ENCODE measurements at places on chromosomes 1 and 21.

- no peak overlapping the region for H3K4me3 ChIP-seq
- no peak for DNase-seq
- no peaks in the 10 kb centered on the region for H3K4me1 ChIP-seq
- no peaks in the 10 kb centered on the region for H3K36me3 ChIP-seq
- no peak overlapping the region for H3K27ac ChIP-seq
These were observed 76.8 kb upstream of the TRABD2B start for GRCh38 chr1:48073798-48074530.

- no peak for DNase-seq
- peaks cover 11% of the 10 kb centered on the region for H3K27me3 ChIP-seq
- H3K4me1 ChIP-seq: peaks cover 6% of the 10 kb centered on the region
- no peak overlapping the region for H3K27ac ChIP-seq
- no peaks in the 10 kb centered on the region for H3K36me3 ChIP-seq
These were observed 4.7 kb downstream of the LDLRAD2 start for GRCh38 chr1:21816602-21817302.

DNA sequence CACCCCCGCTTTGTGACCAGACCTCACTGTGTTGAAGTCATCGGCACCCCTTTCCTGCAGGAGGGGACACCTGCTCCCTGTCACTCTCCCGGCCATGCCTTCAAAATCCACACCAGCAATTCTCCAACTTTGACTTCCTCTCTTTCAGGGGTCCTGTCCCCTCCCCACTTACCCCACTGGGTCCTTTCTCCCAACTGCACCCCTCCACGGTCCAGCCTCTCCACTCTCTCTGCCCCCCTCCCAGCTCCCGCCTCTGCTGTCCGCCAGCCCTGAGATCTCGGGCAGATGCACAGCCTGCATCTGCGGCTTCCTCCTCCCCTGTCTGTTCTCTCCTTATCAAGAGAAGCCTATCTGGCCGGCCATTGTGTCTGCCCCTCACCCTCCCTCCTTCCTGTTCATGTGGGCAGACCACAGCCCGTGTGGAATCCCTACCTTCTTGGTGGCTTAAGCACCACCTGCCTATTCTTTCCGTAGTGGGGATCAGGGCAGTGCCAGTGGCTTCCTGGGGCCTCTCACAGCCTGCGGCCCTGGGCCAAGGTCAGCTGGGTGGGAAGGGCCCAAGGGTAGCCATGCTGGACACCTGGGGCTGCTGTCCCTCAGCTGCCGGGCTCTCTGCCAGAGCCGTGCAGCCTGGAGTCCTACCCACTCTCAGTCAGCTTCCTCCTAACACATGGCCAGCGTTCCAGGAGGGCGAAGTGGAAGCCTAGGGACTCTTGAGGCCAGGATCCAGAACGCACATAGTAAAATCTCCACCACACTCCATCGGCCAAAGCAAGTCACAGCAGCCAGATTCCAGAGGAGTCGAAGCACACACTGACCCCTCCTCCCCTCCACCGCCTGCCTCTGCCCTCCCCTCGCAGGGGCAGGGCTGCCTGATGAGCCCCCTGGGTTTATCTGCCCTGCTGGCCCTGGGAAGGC lies 5.1 kb upstream of the HES4 start:
- no peak overlapping the region for H3K4me3 ChIP-seq
- no peak overlapping the region for H3K27ac ChIP-seq
- H3K4me1 ChIP-seq: peaks cover 15% of the 10 kb centered on the region
- H3K27me3 ChIP-seq: peaks cover 34% of the 10 kb centered on the region
- DNase-seq: peak; percentile 53
- H3K36me3 ChIP-seq: peaks cover 2% of the 10 kb centered on the region

DNA sequence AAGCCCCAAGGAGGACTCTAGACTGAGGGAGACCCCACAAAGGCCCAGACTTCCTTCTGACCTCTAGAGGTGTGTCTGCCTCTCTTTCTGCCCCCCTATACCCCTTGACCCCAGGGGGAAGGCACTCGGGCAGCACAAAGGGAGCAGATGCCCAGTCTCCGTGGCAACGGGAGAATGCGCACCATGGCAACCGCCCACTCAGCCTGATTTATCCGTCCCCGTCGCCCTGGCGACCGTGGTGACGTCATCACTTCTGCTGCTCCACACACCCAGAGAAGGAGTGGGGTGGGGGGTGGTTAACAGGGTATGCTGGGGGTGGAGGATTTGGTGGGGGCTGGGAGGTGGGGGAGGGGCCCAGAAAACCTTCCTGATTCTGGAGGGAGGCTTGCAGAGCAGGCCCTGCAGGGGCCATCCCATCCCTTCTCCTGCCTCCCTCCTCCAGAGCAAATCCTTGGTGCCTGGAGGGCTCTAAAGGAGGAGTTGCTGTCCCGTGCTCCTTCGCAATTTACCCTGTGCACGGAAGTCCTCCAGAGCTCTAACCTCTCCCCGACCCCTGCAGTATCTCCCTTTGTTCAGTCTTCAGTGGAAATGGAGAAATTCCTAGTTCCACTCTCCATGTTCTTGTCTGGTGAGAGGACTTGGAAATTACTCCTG lies 6.3 kb downstream of the CELF3 start:
- no peak overlapping the region for H3K4me3 ChIP-seq
- no peak overlapping the region for H3K27ac ChIP-seq
- peaks cover 6% of the 10 kb centered on the region for H3K27me3 ChIP-seq
- H3K4me1 ChIP-seq: no peaks in the 10 kb centered on the region

GRCh38 chr1:29708381-29708780 lies 472.1 kb downstream of the PTPRU start:
- peaks cover 43% of the 10 kb centered on the region for H3K27me3 ChIP-seq
- H3K27ac ChIP-seq: no peak overlapping the region
- no peak overlapping the region for H3K4me3 ChIP-seq
- DNase-seq: no peak
- H3K36me3 ChIP-seq: no peaks in the 10 kb centered on the region
- H3K4me1 ChIP-seq: peaks cover 20% of the 10 kb centered on the region

DNA sequence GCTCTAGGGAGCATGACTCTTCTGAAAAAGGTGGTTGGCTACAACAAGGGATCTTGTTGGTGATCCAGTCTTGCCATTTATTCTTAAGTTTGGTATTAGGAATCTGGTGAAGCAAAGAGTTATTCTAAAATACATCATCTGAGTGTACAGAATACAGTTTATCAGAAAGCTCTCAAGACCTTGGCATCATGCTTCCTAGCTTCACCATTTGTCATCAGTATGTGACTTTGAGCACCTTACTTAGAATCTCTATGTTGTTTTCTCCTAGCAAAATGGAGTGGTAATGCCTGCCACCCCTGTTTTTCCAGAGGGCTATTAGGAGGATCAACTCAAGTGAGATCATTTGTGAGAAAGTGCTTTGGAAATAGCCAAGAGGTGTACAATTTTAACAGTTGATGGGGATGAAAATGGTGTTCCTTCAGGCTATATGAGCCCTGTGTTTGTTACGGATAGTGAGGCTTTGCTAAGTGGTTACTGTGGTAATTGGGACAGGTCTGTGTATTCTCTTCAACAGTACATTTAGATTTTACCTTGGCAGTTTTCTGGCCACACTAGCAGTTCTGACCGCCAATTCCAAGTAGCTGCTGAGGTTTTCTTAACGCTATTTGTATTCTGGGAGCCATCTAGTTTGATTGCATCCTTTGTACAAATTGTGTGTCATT lies 120.5 kb downstream of the DISP1 start:
- H3K4me1 ChIP-seq: no peaks in the 10 kb centered on the region
- H3K27me3 ChIP-seq: no peaks in the 10 kb centered on the region
- DNase-seq: no peak

- H3K27me3 ChIP-seq: peaks cover 55% of the 10 kb centered on the region
- DNase-seq: peak; percentile 21
- H3K4me3 ChIP-seq: no peak overlapping the region
- H3K27ac ChIP-seq: no peak overlapping the region
These were observed 111.1 kb upstream of the ETV3 start for GRCh38 chr1:157249326-157249725.

DNA sequence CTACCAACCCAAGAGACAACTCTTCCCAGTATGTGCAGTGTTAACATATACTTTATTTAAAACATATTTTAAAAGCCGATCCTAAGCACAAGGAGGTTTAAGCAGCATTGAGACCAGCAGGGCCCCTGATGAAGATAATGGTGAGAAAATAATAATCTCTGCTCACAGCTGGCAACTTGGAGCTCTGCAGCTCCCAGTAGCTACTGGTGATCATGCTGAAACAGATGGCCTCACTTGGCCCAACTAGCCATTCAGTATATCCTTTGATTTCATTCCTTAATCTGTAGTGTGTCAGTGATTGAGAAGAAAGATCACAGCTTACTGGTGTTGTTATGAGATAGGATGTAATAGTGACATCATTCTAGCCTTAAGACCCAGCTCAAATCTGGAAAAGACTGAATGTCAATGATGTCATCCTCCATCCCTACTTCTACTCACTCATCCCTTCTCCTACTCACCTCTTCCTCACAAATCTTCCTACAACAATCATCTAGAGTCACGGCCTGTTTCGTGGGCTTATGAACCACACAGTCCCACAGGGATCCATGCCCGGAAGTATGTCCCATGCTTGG lies 817.9 kb downstream of the PLA2G4A start:
- H3K27ac ChIP-seq: no peak overlapping the region
- H3K4me1 ChIP-seq: no peaks in the 10 kb centered on the region
- no peak for DNase-seq
- no peaks in the 10 kb centered on the region for H3K27me3 ChIP-seq

GRCh38 chr1:57058652-57059501 lies 93.1 kb upstream of the C8B start:
- DNase-seq: no peak
- H3K27me3 ChIP-seq: peaks cover 1% of the 10 kb centered on the region
- no peak overlapping the region for H3K4me3 ChIP-seq
- H3K27ac ChIP-seq: no peak overlapping the region
- H3K36me3 ChIP-seq: no peaks in the 10 kb centered on the region

DNA sequence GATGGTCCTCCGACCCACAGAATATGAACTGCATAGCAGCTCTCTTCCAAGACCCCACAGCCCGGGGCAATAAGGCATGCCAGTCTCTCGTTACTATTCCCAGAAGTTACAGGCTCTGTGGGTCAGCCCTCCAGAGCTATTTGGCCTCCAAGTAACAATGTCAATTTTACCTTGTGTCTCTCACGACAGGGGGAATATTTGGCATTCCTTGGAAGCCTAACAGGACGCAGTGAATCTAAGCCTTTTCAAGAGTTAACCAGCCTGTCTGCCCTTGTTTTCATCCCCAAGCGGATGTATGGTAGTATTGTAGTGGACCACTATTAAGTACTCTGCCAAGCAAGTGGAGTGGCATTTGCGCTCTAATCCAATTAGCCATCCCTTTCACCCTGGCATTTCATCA lies 24.4 kb upstream of the GNG4 start:
- no peaks in the 10 kb centered on the region for H3K4me1 ChIP-seq
- DNase-seq: no peak
- peaks cover 82% of the 10 kb centered on the region for H3K36me3 ChIP-seq
- no peak overlapping the region for H3K4me3 ChIP-seq
- no peaks in the 10 kb centered on the region for H3K27me3 ChIP-seq
- H3K27ac ChIP-seq: no peak overlapping the region

- H3K27ac ChIP-seq: no peak overlapping the region
- no peak for DNase-seq
- no peaks in the 10 kb centered on the region for H3K36me3 ChIP-seq
These were observed 8.1 kb upstream of the OR2M5 start for GRCh38 chr1:248136811-248137210.

DNA sequence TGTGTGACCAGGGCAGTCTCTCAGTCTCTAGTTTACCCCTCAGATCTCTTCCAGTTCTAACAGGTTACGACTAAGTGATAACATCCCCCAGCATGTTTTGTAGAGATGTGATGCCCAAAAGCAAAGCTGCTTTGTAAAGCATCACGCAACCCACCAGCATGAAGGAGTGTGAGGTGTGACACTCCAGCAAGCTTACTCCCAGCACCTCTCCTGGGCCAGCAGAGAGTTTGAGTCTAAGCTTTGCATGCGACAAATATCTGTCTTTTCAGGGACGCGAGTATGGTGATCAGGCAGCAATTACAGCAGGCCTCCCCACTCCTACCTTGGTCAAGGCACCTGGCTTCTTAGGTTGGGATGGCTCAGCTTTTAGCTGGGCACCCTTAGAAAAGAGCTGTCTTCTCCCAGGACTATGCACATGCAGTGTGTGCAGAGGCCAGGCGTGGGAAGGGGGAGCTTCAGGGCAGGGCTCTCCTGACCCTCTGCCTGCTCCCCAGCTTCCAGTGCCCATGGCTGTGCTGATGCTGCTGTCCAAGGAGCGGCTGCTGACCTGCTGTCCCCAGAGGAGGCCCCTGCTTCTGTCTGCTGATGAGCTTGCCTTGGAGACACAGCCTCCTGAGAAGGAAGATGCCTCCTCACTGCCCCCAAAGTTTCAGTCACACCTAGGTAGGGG lies 48.2 kb downstream of the ELK4 start:
- H3K27ac ChIP-seq: no peak overlapping the region
- no peak overlapping the region for H3K4me3 ChIP-seq
- H3K36me3 ChIP-seq: no peaks in the 10 kb centered on the region
- H3K4me1 ChIP-seq: peaks cover 13% of the 10 kb centered on the region
- no peaks in the 10 kb centered on the region for H3K27me3 ChIP-seq
- DNase-seq: no peak

DNA sequence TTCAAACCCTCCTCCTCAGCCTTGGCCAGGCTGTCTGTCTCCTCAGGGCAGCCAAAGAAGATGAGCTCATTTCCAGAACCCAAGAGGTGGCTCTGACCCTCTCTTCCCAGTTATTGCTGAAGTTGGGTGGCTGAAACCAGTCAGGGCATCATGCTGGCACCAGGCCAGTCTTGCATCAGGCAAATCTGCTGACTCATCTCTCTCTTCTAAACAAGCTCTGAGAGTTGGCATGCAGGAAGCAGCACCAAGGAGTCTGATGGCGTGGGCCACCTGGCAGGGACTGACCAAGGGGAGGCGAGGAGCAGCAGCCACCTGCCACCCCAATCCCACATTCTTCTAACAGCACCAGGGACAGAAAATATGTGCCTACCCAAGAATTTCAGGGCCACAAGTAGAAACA lies 104.8 kb upstream of the ATP1A1 start:
- H3K4me1 ChIP-seq: peaks cover 9% of the 10 kb centered on the region
- H3K4me3 ChIP-seq: no peak overlapping the region
- no peak overlapping the region for H3K27ac ChIP-seq
- peak; percentile 35 for DNase-seq
- no peaks in the 10 kb centered on the region for H3K27me3 ChIP-seq

GRCh38 chr1:1421147-1421906 lies at the start of gene ANKRD65:
ANKRD65 (minus strand) TSS chr1:1421276; CDS start chr1:1421005, 271 bp downstream.
- H3K27ac ChIP-seq: no peak within 1 kb of the TSS
- no peak for DNase-seq
- H3K4me3 ChIP-seq: no peak within 1 kb of the TSS
- peaks cover 18% of the 10 kb centered on the region for H3K4me1 ChIP-seq
- no peaks in the 10 kb centered on the region for H3K36me3 ChIP-seq

DNA sequence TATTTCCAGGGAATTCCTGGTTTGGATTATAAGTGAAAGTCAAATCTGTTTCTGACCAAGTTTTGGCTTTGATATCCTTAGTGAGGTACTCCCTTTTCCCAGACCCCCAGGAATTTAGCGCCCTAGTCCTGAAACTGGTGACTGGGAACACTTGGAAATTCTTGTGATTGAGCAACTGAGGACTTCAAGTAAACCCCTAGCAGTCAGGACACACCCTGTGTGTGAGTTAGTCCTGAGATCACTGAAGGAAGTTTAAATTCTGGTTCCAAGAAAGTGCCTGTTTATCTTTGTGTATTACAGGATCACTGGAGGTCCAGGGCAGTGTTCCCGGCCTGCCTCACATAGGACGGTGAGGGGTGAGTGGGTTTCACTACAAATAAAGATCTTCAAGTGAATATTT lies 95.1 kb upstream of the F3 start:
- no peak overlapping the region for H3K27ac ChIP-seq
- no peaks in the 10 kb centered on the region for H3K4me1 ChIP-seq
- H3K36me3 ChIP-seq: no peaks in the 10 kb centered on the region
- peaks cover 9% of the 10 kb centered on the region for H3K27me3 ChIP-seq
